ENCODE measurements at places on chromosomes 3 and 15.

- DNase-seq: no peak
Observed at GRCh38 chr3:178405531-178405930, 130.7 kb upstream of the KCNMB2 start.

DNA sequence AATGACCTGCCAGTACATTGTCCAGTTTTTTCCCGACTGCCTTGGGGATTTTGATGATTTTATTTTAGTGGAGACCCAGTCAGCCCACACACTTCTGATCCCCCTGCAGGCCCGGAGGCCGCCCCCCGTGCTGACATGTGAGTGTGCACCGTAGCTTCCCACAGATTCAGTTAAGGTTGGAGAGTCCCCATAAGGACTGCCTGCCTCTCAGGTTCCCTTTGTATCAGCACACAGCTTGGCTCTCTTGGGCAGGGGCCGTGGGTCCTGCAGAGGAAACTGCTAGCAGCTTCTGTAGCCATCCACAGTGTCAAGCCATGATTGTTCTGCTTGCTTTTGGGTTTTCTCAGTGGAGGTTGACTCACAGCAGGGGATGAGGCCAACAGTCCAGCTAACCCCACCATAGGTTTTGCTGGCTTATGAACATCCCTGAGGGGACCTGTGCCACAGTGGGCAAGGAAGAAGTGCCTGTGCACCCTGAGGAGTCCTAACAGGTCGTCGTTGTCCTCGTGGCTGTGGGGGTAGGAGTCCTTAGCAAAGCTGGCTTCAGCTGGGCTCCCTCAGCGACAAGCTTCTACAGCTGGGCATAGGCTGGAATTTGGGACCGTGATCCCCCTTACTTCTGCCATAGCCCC lies 46.4 kb downstream of the DLEC1 start:
- no peak for DNase-seq

GRCh38 chr15:74127255-74127953 lies 3.0 kb upstream of the ISLR2 start:
- peak; percentile 86 for DNase-seq

GRCh38 chr3:132595014-132595413 lies 2.1 kb upstream of the ACKR4 start:
- no peak for DNase-seq

DNA sequence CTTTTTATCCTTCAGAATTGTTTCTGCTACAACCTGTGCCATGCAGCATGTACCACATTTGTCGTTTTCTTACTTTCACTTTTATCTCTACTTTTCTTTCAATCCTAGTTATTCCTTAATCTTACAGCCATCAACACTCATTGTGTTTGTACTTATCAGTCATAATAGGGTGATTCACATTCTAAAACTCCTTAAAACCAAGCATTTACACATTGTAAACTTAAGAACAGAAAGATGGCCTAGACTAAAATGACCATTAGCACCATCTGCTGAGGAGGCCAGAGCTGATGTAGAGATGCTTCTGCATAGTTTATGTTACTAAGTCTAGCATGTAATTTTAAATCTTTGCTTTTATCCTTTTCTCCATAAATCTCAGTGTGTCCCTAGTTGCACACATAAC lies 25.5 kb downstream of the EIF2AK4 start:
- no peak for DNase-seq

GRCh38 chr15:90666135-90666909 lies 50.8 kb upstream of the BLM start:
- no peak for DNase-seq

DNA sequence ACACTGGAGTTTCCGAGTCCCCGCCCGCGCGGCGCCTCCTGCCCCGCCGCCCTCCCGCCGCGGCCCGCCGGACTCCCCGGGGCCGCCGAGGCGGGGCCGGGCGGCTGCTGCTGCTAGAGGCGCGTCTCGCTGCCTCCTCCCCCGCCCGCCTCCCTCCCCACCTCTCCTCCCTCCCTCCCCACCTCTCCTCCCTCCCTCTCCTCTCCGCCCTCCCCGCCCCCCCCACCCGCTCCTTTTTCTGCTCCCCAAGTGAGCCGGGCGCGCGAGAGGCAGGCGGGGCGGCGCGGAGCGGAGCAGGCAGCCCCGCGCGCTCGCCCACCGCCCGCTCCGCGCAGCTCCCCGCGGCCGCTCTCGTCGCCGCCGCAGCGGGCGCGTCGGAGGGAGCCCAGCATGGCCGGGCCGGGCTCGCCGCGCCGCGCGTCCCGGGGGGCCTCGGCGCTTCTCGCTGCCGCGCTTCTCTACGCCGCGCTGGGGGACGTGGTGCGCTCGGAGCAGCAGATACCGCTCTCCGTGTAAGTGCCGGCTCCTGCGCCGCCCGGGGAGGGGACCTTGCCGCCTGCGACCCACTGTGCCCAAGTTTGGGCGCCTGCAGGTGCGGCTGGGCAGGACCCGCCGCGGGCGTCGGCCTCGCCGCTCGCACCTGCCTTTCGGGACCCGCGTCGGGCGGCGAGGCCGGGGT lies at the start of gene CACNA2D3:
CACNA2D3 (plus strand) TSS at position 229 of the 679 bp plus-strand sequence.
- DNase-seq: no peak

DNA sequence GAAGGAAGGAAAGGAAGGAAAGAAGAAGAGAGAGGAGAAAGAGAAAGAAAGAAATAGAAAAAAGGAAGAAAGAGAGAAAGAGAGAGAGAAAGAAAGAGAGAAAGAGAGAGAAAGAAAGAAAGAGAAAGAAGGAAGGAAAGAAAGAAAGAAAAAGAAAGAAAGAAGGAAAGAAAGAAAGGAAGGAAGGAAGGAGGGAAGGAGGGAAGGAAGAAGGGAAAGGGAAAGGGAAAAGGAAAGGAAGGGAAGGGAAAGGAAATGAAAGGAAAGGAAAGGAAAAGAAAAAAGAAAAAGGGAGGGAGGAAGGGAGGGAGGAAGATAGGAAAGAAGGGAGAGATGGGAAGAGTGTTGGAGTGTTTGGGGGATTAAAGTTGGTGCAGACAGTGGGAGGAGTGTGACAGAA lies 450.1 kb downstream of the GBE1 start:
- DNase-seq: no peak

- DNase-seq: no peak
Observed at GRCh38 chr3:47743855-47744254, 37.8 kb downstream of the SMARCC1 start.

DNA sequence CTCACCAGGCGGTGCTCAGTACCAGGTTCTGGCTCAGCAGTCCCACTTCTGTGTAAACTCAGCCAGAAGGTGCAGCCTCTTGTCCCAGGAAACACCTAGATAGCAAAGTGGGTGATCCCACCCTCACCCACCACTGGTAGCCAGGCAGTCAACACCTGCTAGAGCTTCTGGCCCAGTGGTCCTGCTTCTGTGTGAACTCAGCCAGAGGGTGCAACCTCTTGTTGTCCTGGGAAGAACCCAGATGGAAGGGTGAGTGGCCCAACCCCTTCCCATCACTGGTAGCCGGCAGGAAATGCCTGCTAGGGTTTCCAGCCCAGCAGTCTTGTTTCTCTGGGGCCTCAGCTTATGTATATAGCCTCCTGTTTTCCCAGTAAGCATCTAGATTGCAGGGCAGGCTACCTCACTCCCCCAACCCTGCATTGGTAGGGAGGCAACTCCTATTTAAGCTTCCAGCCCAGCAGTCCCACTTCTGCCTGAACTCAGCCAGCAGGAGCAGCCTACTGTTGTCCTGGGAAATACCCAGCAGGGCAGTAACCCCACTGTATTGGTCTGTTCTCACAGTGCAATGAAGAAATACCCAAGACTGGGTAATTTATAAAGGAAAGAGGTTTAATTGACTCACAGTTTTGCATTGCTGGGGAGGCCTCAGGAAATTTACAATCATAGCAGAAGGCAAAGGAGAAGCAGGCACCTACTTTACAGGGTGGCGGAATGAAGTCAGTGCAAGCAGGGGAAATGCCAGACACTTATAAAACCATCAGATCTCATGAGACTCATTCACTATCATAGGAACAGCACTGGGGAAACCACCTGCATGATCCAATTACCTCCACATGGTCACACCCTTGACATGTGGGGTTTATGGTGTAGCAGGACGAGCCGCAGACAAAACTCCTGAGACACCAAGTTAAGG lies 110.6 kb downstream of the DTWD1 start:
- no peak for DNase-seq

GRCh38 chr3:87426918-87427317 lies 150.5 kb upstream of the POU1F1 start:
- DNase-seq: no peak

GRCh38 chr3:53295410-53295809 lies 39.6 kb upstream of the TKT start:
- DNase-seq: no peak

DNA sequence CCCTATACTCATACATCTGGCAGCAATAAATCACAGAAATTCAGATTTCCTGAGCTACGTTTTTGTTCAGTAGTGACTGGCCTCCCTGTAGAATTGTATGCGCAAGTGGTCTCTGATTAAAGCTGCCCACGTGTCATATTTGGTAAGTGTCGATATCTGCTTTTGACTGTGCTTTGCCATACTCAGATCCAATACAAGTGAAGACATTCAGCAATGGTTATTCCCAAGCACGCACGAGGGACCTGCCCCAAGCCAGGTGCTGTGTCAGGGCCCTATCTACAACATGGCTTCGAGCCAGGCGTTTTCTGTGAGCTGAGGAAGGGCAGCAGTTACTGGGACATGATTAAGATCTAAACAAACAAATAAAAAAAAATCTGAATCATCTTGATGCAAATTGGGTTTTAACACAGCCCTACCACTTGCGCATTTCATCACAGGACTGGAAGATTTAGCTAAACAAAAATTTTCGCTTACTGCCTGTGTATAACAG lies 47.2 kb upstream of the ICE2 start:
- DNase-seq: no peak

- DNase-seq: peak; percentile 68
Observed at GRCh38 chr3:66276705-66277274, 56.0 kb downstream of the SLC25A26 start.

- DNase-seq: no peak
Observed at GRCh38 chr3:197286678-197287077, 11.7 kb downstream of the DLG1 start.

DNA sequence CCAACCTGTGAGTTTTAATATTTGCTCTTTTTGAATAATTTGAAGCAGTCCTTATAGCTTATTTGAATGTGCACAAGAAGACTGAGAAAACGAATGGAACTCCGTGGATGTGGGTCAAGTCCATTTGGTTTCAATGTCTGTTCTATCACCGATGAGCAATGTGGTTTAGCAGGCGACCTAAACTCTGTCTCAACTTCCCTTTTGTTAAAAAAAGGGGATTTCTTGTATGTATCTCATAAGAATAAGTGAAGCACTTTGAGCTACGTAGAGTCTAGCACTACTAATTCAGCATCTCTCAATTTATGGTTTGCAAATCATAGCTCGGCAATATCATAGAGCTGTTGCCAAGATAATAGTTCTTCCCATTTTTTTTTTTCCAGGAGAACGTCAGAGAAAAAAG lies 4.6 kb upstream of the SKIL start:
- no peak for DNase-seq

- DNase-seq: no peak
Observed at GRCh38 chr3:36433511-36433910, 53.2 kb downstream of the STAC start.
